Natural killer cell treated with Interleukin-12 subunit alpha and Interleukin-12 subunit beta and Interleukin-15 and Interleukin-18, amount 100 ng/mL, for 72 hours (primary cell): ENCODE measurements at places on chromosomes 5 and 9. TPM values are rescaled to one million over a fixed set of nuclear protein-coding genes. Genes with fewer than 3 reads are reported as not detected.

GRCh38 chr9:27519466-27520465, 4.3 kb upstream of the IFNK start:
- no peaks in the 10 kb centered on the region for H3K36me3 ChIP-seq
- DNase-seq = no peak
- H3K4me3 ChIP-seq = no peak overlapping the region
- no peaks in the 10 kb centered on the region for H3K4me1 ChIP-seq
- no peak overlapping the region for H3K27ac ChIP-seq

Gene C5orf58
- total RNA-seq = not detected

- no peak overlapping the region for H3K27ac ChIP-seq
- H3K36me3 ChIP-seq = no peaks in the 10 kb centered on the region
- no peak overlapping the region for H3K4me3 ChIP-seq
- H3K27me3 ChIP-seq = no peaks in the 10 kb centered on the region
Observed at GRCh38 chr5:128464596-128464995, 73.4 kb downstream of the FBN2 start.

Gene GRAMD2B
- 10.6 TPM for total RNA-seq

DNA sequence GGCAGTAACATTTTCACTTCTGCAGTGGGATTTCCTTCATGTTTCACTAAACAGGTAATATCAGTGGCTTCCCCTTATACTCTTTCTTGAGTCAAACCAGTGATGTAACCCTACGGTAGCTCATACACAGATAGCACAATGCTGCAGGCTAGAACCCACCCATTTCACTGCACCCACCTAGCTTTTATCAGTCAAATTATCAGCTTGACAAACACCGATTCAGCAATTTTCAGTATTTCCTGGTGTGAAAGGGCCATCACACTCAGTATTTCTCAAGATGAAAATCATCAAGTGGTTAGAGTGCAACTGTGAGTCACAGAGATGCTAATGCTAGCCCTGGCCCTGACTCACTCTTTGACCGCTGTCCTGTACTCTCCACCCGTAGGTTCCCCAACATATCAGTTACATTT, 242.3 kb upstream of the PTGER4 start:
- no peaks in the 10 kb centered on the region for H3K27me3 ChIP-seq
- DNase-seq = peak; percentile 73
- peak overlapping the region; percentile 79 for H3K4me3 ChIP-seq

Gene NCS1
- total RNA-seq = 38.1 TPM

DNA sequence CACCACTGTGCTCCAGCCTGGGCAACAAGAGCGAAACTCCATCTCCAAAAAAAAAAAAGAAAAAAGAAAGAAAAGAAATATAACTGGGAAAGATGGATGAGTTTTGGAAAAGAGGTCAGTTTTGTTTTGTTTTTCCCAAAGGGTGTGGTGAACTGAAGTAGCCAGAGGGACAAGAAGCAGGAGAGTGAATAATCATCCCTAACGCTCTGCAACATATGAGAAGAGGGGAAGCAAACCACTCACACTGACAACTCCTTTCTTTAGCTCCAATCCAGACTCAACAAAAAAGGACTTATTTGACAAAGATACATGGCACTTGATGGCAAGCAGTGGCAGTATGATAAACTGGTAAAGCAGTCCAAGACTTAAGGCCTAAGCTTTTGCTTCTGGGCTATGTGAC, 176.1 kb upstream of the HMHB1 start:
- H3K27ac ChIP-seq = no peak overlapping the region
- H3K27me3 ChIP-seq = no peaks in the 10 kb centered on the region
- H3K4me3 ChIP-seq = no peak overlapping the region
- H3K4me1 ChIP-seq = peaks cover 14% of the 10 kb centered on the region

Gene NRARP
- 0.88 TPM for total RNA-seq

- peaks cover 12% of the 10 kb centered on the region for H3K36me3 ChIP-seq
- H3K27ac ChIP-seq = no peak overlapping the region
- DNase-seq = no peak
- no peaks in the 10 kb centered on the region for H3K27me3 ChIP-seq
- H3K4me3 ChIP-seq = no peak overlapping the region
- no peaks in the 10 kb centered on the region for H3K4me1 ChIP-seq
Observed at GRCh38 chr9:28774433-28775235, 1201.4 kb upstream of the C9orf72 start.

GRCh38 chr9:124222109-124222508, 35.6 kb upstream of the NEK6 start:
- H3K4me3 ChIP-seq = no peak overlapping the region
- no peak overlapping the region for H3K27ac ChIP-seq
- no peaks in the 10 kb centered on the region for H3K27me3 ChIP-seq
- no peaks in the 10 kb centered on the region for H3K36me3 ChIP-seq
- no peak for DNase-seq

Gene GRIA1
- total RNA-seq = not detected

DNA sequence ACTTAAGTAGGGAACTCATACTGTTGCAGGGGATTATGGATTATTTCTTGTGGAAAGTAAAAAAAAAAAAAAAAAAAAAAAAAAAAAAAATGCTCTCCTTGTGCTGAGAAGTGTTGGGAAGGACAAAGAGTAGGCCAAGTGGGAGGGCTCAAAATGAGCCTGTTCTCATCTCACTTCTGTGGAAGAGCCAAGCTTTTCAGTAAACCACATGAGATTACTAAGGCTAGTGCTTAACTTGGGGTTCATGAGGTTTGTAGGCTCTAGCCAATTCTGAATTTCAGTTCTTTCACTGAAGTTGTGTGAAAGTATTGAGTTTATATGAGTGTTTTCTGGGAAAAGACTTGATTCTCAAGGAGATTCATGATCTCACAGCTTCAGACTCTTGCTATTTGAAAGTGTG, 23.0 kb upstream of the CEP78 start:
- DNase-seq = no peak
- H3K27ac ChIP-seq = no peak overlapping the region
- no peaks in the 10 kb centered on the region for H3K27me3 ChIP-seq
- no peaks in the 10 kb centered on the region for H3K36me3 ChIP-seq
- peaks cover 35% of the 10 kb centered on the region for H3K4me1 ChIP-seq
- H3K4me3 ChIP-seq = no peak overlapping the region
